ENCODE measurements at places on chromosomes 5 and 9.

DNA sequence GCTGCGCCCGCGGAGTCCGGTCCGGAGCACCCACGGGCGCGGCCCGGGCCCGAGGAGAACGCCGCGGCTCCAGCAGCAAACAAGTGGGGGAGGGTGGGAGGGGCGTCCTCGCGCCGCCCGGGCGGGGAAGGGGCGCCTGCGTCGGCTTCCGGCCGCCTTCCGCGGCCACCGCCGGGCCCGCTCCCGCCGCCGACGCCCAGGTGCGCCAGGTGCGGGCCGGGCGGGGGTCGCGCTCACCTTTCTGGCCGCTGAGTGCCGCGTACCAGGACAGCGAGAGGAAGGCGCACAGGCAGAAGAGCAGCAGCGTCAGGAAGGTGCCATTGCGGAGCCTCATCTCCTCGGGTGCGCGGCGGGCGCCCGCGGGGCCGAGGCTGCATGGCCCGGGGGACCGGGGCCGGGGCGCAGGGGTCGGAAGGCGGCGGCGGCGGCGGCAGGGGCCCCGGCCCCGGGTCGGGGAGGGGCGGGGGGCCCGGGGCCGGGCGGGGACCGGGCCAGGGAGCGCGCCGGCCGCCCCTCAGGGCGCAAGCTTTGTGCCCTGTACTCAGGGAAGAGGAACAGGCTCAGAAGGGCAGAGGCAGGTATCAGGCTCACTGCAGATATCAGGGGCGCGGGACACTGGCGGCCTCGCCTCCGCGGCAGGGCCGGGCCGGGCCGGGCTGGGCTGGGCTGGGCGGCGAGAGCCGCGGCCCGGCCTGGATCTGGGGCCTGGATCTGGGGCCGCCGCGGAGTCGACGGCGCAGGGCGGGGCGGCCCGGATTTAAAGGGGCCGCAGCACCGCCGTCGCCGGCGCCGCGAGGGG is at the start of gene MGAT4B:
TSS of gene MGAT4B (minus strand) at position 617 of the 799 bp plus-strand sequence. CDS start at position 334, 283 bp downstream.
- peaks cover 30% of the 10 kb centered on the region for H3K4me1 ChIP-seq
- peaks cover 17% of the 10 kb centered on the region for H3K36me3 ChIP-seq
- H3K27me3 ChIP-seq: no peaks in the 10 kb centered on the region
- peak within 1 kb of the TSS; percentile 75 for H3K4me3 ChIP-seq
- DNase-seq: peak; percentile 80

DNA sequence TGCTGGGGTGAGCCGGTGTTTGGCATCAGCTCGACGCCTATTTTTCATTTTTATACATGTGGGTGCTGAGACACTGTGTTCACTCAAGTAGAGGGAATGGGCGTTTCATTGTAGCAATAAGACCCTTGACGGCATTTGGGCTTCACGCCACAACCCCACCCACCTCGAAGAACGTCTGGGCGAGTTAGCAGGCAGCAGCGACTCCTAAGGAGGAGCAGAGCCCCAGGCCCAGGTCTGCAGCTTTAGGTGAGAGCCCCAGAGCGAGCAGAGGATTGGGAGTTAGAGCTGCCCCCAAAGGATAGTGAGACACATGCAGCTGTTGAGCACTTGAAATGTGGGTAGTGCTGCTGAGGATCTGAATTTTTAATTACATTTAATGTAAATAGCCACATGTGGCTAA is 1.6 kb upstream of the ZFP62 start:
- no peak overlapping the region for H3K27ac ChIP-seq
- no peak for DNase-seq
- H3K36me3 ChIP-seq: peaks cover 10% of the 10 kb centered on the region

- no peak overlapping the region for H3K27ac ChIP-seq
- no peak for DNase-seq
- H3K4me3 ChIP-seq: no peak overlapping the region
- peaks cover 59% of the 10 kb centered on the region for H3K36me3 ChIP-seq
- no peaks in the 10 kb centered on the region for H3K27me3 ChIP-seq
These were observed 164.3 kb downstream of the DOCK2 start for GRCh38 chr5:169801324-169801777.

- H3K4me3 ChIP-seq: no peak overlapping the region
- no peaks in the 10 kb centered on the region for H3K27me3 ChIP-seq
- no peaks in the 10 kb centered on the region for H3K4me1 ChIP-seq
- no peak for DNase-seq
- no peak overlapping the region for H3K27ac ChIP-seq
These were observed 94.7 kb downstream of the ELAVL2 start for GRCh38 chr9:23731353-23731752.

DNA sequence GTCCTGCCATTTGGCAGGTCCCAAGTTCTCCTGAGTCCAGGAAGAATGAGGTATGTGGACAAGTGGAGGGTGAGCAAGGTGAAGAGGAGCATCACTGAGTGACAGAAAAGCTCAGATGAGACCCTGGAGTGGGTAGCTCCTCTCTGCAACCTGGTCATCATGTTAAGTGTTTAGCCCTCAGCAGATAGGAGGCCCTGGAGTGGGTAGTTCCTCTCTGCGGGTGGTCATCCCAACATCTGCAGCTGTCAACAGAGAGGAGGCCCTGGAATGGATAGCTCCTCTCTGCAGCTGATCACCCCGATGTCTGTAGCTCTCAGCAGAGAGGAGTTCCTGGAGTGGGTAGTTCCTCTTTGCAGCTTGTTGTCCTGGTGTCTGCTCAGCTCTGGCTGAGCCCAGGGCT is 48.4 kb downstream of the NDUFAF2 start:
- H3K27ac ChIP-seq: no peak overlapping the region
- DNase-seq: no peak
- peaks cover 53% of the 10 kb centered on the region for H3K36me3 ChIP-seq
- H3K4me1 ChIP-seq: peaks cover 12% of the 10 kb centered on the region
- no peaks in the 10 kb centered on the region for H3K27me3 ChIP-seq

DNA sequence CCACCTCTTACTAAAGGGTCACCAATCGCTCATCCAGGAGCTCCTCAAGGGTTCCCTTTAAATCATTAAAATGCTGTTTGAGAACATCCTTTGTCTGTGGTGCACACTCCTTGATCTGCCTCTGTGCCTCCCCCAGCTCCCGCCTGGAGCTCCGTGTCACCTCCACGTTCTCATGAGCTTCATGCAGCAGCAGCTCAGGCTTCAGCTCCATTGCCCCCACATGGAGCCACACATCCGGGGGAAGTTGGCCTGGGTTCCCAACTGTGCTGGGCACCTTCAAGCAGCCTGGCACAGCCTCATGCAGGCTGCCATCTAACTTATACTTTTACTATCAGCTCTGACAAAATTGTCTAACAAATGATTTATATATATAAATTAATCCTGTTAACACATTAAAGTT is 585.8 kb upstream of the FAM174A start:
- no peaks in the 10 kb centered on the region for H3K36me3 ChIP-seq
- H3K27ac ChIP-seq: no peak overlapping the region
- no peak overlapping the region for H3K4me3 ChIP-seq
- no peaks in the 10 kb centered on the region for H3K27me3 ChIP-seq

- H3K27ac ChIP-seq: no peak overlapping the region
- H3K27me3 ChIP-seq: peaks cover 9% of the 10 kb centered on the region
- no peaks in the 10 kb centered on the region for H3K36me3 ChIP-seq
These were observed 162.7 kb downstream of the ZNF608 start for GRCh38 chr5:124583469-124584350.

- H3K27me3 ChIP-seq: no peaks in the 10 kb centered on the region
- H3K4me1 ChIP-seq: peaks cover 41% of the 10 kb centered on the region
- H3K27ac ChIP-seq: no peak overlapping the region
- H3K36me3 ChIP-seq: peaks cover 8% of the 10 kb centered on the region
- no peak for DNase-seq
These were observed 59.0 kb upstream of the ITGA1 start for GRCh38 chr5:52728686-52729085.

DNA sequence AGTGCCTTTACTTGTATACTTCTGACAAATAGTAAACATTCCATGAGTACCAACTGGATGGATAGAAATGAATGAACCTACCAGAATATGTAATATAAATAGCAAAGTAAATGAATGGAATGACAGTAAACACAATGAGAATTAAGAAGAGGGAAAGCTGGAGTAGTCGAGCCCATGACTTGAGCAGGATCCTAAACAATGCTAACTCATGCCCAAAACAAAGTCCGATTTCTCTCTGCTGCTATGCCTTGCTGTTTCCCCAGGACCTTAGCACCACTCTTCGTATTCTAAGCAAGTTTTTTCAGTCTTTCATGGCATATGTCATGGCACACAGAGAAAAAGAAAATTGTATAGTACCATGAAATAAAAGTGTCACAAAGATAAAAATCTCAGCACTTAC is 1.8 kb downstream of the XPA start:
- peaks cover 15% of the 10 kb centered on the region for H3K36me3 ChIP-seq
- H3K27ac ChIP-seq: no peak overlapping the region
- peak overlapping the region; percentile 94 for H3K4me3 ChIP-seq
- peaks cover under 1% of the 10 kb centered on the region for H3K27me3 ChIP-seq

DNA sequence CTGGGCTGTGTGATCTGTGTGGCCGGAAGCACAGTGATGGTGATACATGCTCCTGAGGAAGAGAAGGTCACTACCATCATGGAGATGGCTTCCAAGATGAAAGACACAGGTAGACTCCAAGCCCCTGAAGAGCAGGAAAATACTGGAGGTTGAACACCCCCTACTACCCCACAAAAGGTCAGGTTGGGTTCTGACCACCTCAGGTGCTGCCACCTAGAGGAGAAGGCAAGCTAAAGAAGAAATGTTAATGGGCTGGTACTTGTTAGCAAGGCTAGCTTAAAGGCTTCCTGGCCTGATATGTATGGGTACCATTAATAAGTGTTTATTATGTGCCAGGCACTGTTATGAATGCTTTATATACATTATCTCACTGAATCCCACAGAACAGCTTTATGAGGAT is 11.7 kb downstream of the NIPAL4 start:
- H3K4me1 ChIP-seq: no peaks in the 10 kb centered on the region
- DNase-seq: peak; percentile 15
- no peak overlapping the region for H3K27ac ChIP-seq
- H3K4me3 ChIP-seq: no peak overlapping the region
- no peaks in the 10 kb centered on the region for H3K36me3 ChIP-seq
- peaks cover under 1% of the 10 kb centered on the region for H3K27me3 ChIP-seq

- H3K36me3 ChIP-seq: peaks cover 4% of the 10 kb centered on the region
- H3K4me1 ChIP-seq: no peaks in the 10 kb centered on the region
- DNase-seq: no peak
These were observed 249.6 kb downstream of the FANCC start for GRCh38 chr9:95067897-95068296.

GRCh38 chr9:98109052-98109451 is 10.0 kb downstream of the TRIM14 start:
- H3K36me3 ChIP-seq: peaks cover 76% of the 10 kb centered on the region
- no peak overlapping the region for H3K4me3 ChIP-seq
- H3K4me1 ChIP-seq: peaks cover 61% of the 10 kb centered on the region
- peak overlapping the region; percentile 96 for H3K27ac ChIP-seq

DNA sequence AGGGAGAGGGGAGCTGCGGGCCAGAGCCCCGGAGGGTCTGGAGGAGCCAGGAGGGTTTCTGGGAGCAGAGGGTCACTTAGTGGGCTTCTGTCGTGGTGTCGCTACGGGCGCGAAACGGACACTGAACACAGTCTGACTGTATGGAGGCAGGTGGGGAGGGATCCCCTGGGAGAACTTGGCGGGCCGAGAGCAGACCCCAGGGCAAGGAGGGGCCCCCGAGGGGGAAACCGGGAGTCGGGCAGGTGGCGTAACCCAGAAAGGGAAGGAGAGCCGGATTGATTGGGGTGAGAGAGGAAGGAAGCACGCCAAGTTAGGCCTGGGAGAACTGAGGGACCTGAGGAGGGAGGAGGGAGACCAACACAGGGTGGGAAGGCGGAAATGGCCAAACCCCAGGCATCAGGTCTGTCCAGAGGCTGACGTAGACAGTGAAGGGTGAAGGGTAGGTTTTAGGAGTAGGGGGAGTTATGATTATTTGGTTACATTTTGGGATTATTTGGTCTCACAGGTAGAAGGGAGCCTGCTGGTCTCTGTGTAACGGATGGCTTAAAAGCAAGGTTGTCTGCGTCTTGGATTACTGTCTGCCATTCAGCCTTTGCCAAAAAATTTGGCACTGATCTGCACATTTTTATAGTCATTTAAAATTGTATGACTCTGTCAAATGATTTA is 3.3 kb upstream of the MSMP start:
- H3K4me3 ChIP-seq: peak overlapping the region; percentile 92
- H3K36me3 ChIP-seq: peaks cover 24% of the 10 kb centered on the region
- H3K27ac ChIP-seq: peak overlapping the region; percentile 96
- peaks cover 40% of the 10 kb centered on the region for H3K4me1 ChIP-seq
- DNase-seq: no peak

DNA sequence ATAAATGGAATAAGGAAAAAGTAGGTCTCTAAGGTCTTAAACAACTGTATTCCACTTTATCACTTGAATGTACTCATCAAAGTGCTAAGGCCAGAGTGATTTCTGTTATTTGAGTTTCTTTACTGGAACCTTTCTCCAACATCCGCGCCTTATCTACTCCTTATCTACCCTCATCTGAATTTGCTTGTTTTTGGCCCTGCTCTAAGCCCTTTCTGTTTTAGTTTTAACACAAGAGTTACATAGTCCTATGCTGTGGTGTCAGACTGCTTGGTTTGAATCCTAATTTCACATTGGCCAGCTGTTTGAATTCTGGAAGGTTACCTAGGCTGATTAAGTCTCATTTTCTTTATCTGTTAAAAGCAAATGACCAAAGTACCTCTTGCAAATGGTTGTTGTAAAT is 128.3 kb downstream of the PCSK5 start:
- H3K4me3 ChIP-seq: no peak overlapping the region
- H3K4me1 ChIP-seq: peaks cover 72% of the 10 kb centered on the region
- peak overlapping the region; percentile 11 for H3K27ac ChIP-seq
- peaks cover 14% of the 10 kb centered on the region for H3K36me3 ChIP-seq
- no peak for DNase-seq
- no peaks in the 10 kb centered on the region for H3K27me3 ChIP-seq

DNA sequence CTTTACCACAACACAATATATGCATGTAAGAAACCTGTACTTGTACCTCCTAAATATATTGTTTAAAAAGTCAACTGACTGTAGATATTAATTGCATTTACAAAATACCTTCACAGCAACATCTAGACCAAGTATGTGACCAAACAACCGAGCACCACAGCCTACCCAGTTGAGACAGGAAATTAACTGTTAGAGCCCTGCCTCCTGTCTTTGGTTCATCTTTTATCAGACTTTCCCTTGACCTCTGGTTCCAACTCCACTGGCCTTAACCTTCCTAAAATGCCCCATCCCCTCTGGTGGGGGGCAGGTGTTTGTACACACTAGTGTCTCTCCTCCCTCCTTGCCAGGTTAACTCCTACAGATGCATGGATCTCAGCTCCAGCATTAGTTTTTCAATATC is 155.0 kb upstream of the PANK3 start:
- no peaks in the 10 kb centered on the region for H3K36me3 ChIP-seq
- H3K4me3 ChIP-seq: no peak overlapping the region
- no peak overlapping the region for H3K27ac ChIP-seq
- H3K27me3 ChIP-seq: peaks cover 16% of the 10 kb centered on the region
- H3K4me1 ChIP-seq: peaks cover 15% of the 10 kb centered on the region

GRCh38 chr5:3393920-3394597 is 201.6 kb upstream of the IRX1 start:
- H3K36me3 ChIP-seq: no peaks in the 10 kb centered on the region
- H3K27me3 ChIP-seq: no peaks in the 10 kb centered on the region
- no peak overlapping the region for H3K4me3 ChIP-seq
- DNase-seq: no peak

DNA sequence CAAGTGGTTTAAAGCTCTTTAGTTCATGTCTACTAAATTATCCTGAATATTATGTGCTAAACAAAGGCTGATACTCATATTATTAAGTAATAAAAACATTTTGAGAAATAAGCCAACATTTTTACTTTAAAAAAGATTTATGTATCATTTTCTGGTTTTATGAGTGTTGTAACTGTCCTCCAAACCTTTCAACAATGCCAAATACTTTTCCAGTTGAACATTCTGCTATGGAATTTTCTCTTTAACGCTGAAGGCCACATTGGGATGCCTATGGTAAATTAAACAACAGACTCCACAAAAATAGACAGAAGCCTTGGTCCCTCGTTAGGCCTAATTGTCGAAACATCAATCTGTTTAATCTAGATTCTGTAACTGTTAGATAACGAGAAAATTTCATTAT is 131.3 kb downstream of the GLIS3 start:
- H3K27ac ChIP-seq: no peak overlapping the region
- H3K36me3 ChIP-seq: no peaks in the 10 kb centered on the region
- no peaks in the 10 kb centered on the region for H3K27me3 ChIP-seq
- no peaks in the 10 kb centered on the region for H3K4me1 ChIP-seq
- H3K4me3 ChIP-seq: no peak overlapping the region

All from activated naive CD8-positive, alpha-beta T cell treated with anti-CD3 and anti-CD28 coated beads for 36 hours (primary cell).